ENCODE measurements at places on chromosomes 12 and 14.

DNA sequence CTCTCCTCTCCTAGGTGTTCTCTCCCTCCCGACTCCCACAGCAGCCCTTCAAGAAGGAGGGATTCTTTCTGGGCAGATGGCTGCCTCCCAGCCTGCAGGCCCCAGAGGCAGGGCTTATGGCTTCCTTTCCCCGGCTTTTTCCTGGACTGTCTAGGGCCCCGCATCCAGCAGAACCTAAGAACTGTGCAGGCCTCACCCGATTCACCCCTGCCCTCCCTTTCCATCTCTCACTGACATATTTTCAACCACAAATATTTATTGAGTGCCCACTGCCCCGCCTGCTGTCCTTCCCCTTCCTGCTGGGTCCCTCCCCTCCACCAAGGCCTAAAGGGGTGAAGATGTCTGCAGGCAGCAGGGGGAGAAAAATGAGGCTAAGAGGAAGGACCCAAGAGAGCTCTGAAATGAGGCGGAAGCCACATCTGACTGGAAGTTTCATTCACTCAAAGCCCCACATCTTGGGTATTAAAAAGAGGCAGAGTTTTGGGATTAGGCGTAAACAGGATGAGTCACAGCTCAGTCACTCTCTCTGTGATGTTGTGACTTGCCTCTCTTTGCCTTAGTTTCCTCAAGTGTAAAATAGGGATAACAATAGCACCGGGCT lies 2.9 kb downstream of the SCNN1A start:
- DNase-seq = peak; percentile 88

- DNase-seq = peak; percentile 46
Observed at GRCh38 chr12:13099066-13099843, 4.2 kb downstream of the GSG1 start.

GRCh38 chr12:6077692-6078083 lies 46.8 kb downstream of the VWF start:
- no peak for DNase-seq

GRCh38 chr14:102230481-102231210 lies 74.3 kb downstream of the MOK start:
- no peak for DNase-seq

DNA sequence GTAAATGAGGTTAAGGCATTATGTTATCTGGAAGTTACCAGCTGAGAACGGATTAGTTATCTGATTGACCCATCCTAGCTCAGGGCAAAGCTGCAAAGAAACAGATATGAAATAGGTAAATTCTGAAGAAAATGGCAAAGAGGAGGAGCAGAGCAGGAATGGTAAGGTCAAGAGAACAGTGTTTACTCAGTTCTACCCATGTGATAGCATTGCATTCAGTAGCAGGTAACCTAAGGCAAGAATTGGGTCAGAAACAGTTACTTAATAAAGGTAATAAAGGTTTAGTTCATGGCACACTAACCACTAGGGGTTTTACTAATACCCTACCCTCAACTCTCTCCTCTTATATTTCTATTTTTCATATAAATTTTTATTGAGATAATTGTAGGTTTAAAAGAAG lies 224.8 kb downstream of the ASCL1 start:
- DNase-seq = no peak

GRCh38 chr12:118350908-118351559 lies 21.7 kb downstream of the TAOK3 start:
- no peak for DNase-seq

DNA sequence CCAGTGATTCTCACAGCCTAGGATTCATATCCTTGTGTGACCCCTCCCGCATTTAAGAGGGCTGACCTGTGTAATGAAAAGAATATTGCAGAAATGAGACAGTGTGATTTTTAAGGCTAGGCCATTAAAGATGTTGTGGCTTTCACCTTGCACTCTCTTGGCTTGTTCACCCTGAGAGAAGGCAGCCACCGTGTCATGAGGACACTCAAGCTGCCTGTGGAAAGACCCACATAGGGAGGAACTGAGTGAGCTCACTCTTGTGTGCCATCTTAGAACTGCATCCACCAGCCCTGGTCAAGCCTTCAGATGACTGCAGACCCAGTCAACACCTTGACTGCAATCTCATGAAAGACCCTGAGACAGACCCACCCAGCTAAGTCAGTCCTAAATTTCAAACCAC lies 46.3 kb upstream of the TMPO start:
- no peak for DNase-seq

DNA sequence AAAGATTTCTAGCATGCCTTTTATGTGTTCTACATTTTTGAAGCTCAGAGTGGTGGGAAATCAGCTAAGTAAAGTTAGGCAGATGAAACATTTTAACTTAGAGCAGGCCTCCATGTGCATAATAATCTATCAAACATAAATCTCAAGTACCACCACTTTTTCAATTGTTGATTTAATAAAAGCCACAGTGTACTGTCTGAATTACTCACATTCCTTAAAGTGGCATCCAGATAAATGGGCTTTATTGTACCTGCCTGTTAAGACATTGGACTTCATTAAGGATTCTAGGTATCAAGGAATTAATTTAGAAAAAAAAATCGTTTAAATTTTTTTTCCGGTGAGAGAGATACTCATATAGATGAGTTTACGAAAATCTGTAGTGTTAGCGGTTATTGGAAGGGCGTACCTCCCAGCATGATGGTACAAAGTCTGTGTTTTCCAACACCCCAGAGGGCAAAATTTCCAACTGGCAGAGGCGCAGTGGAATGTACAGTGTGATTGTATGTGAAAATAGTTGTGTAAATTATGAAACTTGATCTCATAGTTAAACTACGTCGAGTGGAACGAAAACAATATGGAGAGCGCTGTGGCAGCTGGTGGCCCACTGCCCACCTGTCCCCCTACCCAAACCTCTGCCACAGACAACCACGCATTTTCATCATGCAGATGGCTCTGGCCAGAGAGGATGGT lies 25.0 kb downstream of the ELK3 start:
- no peak for DNase-seq

GRCh38 chr14:72776701-72777261 lies 117.1 kb downstream of the DPF3 start:
- no peak for DNase-seq

DNA sequence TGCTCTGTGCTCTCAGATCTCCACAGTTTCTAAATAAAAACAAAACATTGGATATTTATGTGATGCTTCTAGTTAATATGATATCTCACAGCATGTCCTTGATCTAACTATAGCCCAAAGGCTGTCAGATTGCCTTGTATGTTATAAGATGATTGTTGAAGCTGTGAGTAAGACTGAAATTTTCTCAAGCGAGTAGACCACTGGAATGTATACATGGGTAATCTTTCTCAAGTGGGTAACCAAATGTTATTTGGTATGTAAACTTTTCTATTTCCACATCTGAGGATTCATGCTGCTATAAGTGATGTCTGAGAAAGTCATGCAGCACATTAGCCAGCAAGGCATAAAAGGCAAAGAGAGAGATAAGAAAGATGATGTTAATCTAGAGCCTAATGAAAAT lies 886.7 kb downstream of the NRXN3 start:
- peak; percentile 47 for DNase-seq

GRCh38 chr14:61337893-61338292 lies 16.5 kb downstream of the PRKCH start:
- DNase-seq = no peak

DNA sequence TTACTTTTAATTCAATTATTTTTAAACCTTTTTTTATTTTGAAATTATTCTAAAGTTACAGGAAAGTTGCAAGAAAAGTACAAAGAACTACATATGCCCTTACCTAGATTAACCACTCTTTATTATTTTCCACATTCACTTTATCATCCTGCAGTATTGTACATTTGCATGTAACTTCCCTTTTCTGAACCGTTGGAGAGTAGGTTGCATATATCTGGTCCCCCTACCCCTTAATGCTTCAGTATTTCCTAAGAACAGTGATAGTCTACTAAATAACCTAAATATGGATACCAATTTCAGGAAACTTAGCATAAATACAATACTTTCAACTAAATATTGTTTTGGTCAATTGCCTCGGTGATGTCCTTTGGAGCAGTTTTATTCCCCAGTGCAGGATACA lies 15.0 kb downstream of the G2E3 start:
- DNase-seq = no peak

- DNase-seq = peak; percentile 55
Observed at GRCh38 chr14:65229748-65230728, 127.7 kb upstream of the MAX start.

DNA sequence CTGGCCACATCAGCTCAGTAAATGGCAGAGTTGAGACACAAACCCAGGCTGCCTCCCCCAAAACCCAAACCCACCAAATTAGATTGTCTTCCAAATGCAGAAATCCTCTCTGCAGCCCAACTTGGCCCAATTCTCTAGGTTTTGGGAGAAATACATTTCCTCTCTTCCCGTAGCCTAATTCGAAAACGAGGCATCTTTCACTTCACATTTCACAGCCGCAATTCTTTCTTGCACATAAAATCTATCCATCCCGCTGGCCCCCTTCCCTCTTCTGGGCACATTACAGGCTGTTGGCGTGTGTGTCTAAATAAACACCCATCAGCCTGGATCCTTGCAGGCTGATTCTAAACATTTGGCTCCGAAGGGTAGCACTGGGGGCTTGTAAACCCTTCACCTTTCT lies 83.8 kb upstream of the VRK1 start:
- no peak for DNase-seq

- DNase-seq = no peak
Observed at GRCh38 chr12:90833228-90833627, 121.7 kb downstream of the CCER1 start.

GRCh38 chr12:104790296-104791125 lies 167.6 kb downstream of the SLC41A2 start:
- no peak for DNase-seq

- no peak for DNase-seq
Observed at GRCh38 chr14:96408608-96409007, 16.7 kb downstream of the AK7 start.

- peak; percentile 68 for DNase-seq
Observed at GRCh38 chr14:64232095-64232838, 61.9 kb downstream of the ESR2 start.

DNA sequence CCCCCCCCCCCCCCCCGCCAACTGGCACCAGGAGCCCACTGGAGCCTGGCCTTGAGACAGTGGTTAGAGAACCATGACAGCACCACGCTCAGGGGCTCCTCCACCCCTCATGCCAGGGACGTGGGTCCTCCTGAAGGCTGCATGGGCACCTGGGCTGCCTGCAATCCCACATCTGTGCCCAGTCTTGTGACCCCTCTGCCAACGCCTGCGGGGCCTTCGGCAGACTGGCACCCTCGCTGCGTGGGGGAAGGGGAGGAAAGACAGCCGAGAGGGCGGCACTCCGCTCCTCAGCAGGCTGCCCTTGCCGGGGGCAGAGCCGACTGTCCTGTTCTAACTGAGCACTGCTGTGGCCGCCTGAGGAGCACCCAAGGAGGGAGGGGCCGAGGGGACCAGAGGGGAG lies 6.0 kb downstream of the LRTM2 start:
- no peak for DNase-seq

All from AG10803 (cell line).